ENCODE measurements at places on chromosomes 3 and 15.

DNA sequence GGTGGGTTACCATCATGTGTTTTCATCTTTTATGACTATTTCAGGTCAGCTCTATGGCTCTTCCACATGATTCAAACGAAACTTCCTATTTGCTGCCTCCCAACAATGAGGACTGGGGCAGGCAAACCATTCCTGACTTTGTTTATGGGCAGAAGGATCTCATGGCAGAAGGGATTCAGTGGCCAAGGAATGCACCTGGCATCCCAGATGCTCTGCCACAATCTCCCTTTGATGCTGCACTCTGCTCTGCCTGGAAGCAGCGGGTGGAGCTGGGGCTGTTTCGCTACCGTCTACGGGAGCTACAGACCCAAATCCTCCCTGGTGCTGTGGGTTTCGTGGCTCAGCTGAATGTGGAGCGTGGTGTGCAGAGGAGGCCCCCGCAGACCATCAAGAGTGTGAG lies 6.8 kb downstream of the GDPGP1 start:
- no peak for DNase-seq

GRCh38 chr3:159779883-159780282 lies 208.8 kb upstream of the IL12A start:
- no peak for DNase-seq

GRCh38 chr3:38267662-38268061 lies 2.0 kb downstream of the SLC22A13 start:
- no peak for DNase-seq

DNA sequence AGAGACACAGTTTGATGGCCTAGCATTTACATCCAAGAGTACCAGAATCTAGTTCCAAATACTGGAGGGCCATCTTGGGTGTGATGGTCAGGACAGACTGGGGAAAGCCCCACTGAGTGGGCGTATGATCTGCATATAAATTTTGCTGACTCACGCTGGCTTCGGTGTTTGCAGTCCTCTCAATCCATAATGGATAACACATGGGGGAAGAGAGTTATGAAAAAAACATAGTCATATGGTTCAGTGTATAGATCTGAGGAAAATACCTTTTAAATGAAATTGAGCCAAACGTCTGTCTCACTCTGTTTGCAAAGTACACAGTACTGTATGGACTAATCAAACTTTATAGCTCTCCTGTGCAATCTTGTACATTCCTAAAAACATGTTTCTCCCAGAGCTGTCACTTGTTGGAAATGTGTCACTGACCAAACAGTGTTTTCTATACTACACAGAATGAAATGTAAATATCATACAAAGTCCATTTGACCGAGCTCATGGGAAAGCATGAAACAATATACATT lies 125.3 kb upstream of the THBS1 start:
- DNase-seq = no peak

DNA sequence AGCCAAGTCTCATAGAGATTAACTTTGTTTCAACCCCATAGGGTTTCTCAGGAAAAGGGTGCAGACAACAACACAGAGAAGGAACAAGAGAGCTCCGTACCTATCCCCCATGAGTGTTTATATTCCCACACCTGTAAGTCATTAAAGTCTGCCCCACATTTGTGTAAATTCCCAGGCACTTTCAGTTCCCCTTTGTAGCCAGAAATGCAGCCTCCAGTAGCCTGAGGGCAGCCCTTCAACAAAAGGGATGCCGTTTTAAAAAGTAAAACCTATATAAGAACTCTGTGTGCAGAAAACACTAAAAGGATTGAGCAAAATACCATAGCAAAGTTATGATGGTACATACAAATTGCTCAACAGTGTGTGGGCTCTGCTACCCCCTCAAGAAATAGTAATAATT lies 59.7 kb upstream of the TMEM108 start:
- DNase-seq = no peak

DNA sequence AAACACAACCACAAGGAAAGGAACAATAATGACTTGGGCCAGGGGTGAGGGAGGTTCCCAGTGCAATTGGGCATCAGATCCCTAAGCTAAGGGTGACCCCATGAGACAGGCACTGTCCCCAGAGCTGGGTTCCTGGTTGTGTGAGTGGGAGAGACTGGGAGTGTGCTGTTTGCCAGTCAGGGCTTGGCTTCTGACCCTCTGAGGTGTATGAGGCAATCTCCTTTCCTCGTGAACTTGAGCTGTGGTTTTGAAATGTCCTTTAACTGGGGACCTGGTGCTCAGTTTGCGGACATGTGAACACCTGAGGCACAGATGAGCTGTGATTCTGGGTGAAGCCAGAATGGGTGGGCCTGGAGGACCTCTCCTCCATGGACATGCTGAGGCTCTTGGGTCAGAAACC lies 58.5 kb upstream of the PLXNA1 start:
- no peak for DNase-seq

DNA sequence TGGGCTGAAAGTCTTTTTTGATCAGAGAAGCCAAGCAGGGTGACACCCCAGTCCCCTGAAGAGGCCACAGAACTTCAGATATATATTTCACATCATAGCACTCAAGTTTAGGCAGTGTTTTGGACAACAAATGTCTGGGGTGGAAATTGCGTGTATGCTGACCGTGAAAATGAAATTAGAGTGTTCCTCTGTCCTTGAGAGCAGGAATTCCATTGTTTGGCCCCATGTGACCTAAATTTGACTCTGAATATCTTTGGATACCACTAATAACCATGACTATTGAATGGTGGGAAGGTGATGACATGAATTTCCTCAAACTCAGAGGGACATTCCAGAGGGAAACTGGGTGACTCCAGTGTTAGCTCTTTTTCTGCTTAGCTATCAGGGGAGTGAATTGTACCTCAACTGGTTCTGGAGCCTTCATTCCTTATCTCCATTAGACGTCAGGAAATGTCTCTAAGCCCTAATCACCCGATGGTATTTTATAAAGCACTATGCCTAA lies 263.5 kb upstream of the RASGRP1 start:
- DNase-seq = no peak

DNA sequence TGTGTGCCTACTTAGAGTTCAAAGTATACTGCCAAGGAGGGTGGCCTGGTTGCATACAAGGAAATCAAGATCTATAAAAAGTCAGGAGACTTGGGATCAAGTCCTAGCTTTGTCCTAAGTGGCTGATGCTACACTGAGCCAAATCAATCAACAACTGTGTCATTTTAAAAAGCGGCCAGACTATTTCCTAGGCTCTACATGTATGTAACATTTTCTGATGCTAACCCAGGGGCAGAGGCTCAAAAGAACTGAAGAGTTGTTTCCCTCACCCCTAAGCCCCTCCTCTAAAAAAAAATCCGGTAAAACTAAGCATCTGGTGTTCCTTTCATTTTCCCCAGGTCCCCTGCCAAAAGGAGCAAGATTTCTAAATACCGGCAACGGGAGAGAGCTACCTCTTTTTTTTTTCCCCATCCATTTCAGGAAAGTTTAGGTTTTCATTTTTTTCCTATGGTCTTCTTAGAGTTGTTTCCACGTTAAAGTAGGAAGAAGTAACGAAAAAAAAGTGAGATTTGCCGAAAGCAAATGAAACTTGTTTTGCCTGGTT lies 18.8 kb upstream of the CHD2 start:
- no peak for DNase-seq

GRCh38 chr15:101262551-101262950 lies 10.7 kb upstream of the CHSY1 start:
- no peak for DNase-seq

DNA sequence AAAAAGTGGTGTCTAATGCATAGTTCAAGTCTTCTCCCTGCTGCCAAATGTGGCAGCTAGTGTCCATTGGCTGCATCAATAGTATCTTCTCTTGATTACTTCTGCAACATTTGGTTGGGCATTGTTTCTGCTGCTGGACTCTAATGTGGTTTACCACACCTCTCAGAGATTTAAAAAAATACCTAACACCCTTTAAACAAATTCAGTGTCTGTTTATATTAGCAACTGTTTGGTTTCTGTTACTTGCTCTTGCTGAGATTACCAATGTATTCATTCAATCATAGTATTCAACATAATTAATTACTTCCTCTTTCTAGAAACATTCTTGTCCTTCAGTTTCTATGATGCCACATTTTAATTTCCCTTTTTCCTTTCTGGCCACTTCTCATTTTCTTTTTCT lies 20.3 kb upstream of the NECTIN3 start:
- DNase-seq = no peak

DNA sequence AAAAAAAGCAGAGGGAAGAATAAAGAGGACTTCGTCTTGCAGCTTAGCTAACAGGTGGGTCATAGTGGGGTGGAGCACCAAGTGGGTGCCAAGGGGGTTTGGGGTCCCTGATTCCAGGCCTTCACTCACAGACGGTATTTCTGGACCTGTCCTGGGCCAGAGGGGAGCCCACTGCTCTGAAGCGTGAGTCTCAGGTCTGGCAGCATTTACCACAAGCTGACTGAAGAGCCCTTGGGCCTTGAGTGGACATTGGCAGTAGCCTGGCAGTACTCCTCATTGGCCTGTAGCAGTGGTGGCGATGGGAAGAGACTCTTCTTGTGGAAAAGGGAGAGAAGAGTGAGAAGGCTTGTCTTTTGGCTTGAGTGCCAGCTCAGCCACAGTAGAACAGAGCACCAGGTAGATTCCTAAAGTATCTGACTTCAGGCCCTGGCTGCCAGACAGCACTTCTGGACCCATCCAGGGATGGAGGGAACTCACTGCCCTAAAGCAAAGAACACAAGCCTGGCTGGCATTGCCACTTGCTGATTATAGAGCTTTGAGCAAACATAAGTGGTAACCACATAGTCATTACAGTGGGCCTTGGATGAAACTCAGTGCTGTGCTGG lies 72.9 kb downstream of the GLDN start:
- no peak for DNase-seq

- DNase-seq = no peak
Measured at GRCh38 chr3:79039192-79039591, 728.6 kb downstream of the ROBO1 start.

DNA sequence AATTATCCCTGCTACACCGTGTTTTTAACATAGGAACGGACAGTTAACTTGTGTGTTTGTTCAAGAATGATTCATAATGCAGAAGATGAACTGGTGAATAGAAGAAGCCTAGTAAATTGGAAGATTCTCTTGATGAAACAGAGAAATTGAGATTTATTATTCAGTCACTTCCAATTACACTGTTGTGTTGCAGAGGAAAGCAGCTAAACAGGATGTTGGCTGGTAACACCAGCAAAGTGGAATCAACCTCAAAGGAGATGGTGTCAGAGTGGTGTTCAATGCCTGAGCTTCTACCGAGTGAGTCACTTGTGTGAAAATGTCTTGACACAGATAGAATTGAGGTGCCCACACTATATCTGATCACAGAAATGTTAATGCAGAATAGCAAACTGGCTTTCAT lies 399.6 kb downstream of the LPP start:
- no peak for DNase-seq

- DNase-seq = no peak
Measured at GRCh38 chr15:57444877-57445513, 68.7 kb downstream of the CGNL1 start.

- no peak for DNase-seq
Measured at GRCh38 chr15:37071134-37071533, 29.2 kb downstream of the MEIS2 start.

GRCh38 chr3:9188583-9188982 lies 60.9 kb downstream of the SRGAP3 start:
- no peak for DNase-seq

DNA sequence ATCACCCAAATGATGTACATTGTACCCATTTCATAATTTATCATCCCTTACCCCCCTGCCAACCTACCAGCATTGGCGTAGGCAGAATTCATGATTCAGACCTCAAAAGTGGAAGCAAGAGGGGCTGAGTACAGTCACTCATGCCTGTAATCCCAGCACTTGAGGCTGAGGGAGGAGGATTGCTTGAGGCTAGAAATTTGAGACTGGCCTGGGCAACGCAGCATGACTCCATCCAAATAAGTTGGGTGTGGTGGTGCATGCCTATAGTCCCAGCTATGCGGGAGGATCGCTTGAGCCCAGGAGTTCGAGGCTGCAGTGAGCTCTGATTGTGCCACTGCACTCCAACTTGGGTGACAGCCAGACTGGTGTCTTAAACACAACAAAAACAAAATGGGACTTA lies 10.4 kb downstream of the TTC14 start:
- no peak for DNase-seq

DNA sequence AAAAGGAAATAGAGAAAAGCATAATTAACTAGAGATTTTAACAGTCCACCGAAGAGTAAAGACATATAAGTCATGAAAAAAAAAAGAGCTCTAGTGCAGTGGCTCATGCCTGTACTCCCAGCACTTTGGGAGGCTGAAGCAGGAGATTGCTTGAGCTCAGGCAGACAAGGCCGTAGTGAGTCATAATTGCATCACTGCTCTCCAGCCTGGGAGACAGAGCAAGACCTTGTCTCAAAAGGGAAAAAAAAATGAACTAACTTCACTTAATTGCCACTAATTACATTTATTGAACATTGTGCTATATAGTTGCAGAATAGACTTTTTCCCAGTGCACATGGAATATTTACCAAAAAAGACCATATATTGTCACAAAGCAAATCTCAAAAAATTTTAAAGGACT lies 221.8 kb downstream of the CBLB start:
- no peak for DNase-seq

- no peak for DNase-seq
Measured at GRCh38 chr3:196049653-196050052, 32.2 kb downstream of the TFRC start.

GRCh38 chr3:51035630-51036029 lies 349.5 kb upstream of the MANF start:
- no peak for DNase-seq

GRCh38 chr3:120368172-120368571 lies 19.0 kb upstream of the LRRC58 start:
- no peak for DNase-seq

DNA sequence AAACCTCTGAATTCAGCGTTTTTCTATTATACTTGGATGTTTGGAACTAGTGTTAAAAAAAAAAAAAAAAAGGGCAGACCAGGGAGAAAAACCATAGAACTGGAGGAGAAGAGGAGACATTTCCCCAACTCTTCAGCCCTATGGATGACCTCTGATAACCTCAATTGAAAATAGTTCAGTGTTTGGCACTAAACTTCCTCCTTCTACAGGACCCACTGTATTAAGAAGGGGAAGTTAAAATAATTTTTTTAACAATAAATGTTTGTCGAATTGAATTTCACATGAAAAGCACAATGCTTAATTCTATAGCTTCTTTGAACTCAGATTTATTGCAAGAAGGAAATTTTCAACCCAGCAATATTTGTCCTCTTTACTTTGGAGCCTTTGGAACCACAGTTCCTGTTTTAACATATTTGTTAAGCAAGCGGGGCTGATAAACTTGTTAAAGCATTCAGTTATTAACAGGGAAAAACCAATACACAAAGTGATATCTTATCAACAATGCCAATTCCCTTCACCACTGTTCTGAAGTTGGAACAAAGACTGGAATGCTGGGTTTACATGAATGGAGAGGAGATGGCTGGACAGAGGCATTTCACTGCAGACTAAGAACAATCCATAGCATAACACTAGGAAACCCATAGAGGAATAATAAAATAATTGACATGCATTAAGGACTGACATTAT lies 3.1 kb upstream of the A4GNT start:
- DNase-seq = no peak

GRCh38 chr3:36418296-36418695 lies 38.0 kb downstream of the STAC start:
- DNase-seq = no peak

GRCh38 chr3:42226470-42227425 lies 39.2 kb downstream of the CCK start:
- no peak for DNase-seq

- DNase-seq = no peak
Measured at GRCh38 chr3:14429237-14429636, 26.8 kb downstream of the SLC6A6 start.

All from mesothelial cell of epicardium (in vitro differentiated cells).